ENCODE measurements at places on chromosomes 7 and 10.

DNA sequence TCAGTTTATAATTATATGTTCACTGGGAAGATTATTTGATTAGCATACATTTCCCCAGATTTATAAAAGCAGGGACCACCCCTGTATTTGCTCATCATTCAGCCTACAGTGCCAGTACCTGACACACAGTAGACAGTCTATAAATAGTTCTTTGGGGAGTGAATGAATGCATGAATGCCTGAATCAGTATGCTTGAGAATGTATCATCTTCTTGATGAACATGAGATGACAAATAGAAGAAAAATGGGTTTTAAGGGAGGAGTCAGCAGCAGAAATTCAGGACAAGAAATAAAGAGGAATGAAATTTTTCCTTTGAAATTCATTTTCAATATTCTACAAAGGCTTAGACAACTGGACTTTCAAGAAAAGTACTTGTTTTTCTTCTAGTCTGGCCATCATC, 295.8 kb upstream of the LRRTM3 start:
- no peak for DNase-seq

GRCh38 chr10:120824881-120825309, 26.3 kb upstream of the WDR11 start:
- DNase-seq: no peak

- peak; percentile 51 for DNase-seq
These were observed 529 bp downstream of the HPS1 start for GRCh38 chr10:98446151-98446660.

DNA sequence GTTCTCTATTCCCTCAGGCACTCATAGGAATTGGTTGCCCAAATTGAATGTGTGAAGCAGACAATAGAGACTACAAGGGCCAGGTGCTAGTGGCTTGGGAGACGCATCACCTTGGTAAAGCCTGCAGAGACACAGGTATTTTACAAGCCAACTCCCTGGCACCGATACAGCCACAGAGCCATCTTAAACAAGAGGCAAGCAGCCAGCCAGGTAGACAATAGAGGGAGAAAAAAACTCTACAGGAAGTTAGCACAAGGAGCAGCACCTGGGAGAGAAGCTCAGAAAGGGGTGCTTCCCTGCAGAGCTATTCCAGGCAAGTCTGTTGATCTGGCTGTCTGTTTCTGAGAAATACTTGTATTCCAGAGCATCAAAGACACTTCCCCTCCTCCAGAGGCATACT, 43.0 kb upstream of the CDK1 start:
- no peak for DNase-seq

DNA sequence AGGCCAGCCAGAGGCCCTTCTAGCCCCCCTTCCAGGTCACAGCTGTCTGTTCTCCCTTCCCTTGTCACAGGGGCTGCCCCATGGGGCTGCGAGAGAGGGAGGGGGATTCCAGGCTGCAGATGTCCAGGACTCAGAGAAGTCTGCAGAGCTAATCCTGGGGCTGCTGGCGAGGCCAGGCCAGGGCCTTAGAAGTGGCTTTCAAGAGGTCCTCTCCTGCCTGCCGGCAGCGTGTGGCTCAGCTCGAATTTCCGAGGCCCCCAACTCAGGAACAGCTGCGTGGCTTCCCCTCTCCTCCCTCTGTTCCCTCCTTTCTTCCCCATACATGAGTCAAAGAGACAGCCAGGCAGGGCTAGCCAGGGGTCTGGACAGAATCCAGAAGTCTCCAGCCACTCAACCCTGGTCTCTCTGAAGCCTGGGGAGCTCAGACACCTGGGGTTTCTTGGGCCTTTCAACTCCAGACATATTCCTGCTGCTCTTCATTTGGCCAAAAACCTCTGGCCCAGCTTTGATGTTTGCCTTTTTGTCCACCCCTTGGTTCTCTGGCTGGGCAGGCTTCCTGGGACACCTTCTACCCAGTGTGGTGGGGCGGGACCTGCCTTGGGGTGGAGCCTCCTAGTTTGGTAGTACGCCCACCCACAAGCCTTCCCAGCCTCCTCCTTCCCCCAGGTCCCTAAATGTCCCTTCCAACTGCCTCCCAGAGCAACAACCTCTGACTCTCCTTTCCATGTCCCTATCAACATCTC, 21.8 kb upstream of the EIF5AL1 start:
- DNase-seq: no peak

DNA sequence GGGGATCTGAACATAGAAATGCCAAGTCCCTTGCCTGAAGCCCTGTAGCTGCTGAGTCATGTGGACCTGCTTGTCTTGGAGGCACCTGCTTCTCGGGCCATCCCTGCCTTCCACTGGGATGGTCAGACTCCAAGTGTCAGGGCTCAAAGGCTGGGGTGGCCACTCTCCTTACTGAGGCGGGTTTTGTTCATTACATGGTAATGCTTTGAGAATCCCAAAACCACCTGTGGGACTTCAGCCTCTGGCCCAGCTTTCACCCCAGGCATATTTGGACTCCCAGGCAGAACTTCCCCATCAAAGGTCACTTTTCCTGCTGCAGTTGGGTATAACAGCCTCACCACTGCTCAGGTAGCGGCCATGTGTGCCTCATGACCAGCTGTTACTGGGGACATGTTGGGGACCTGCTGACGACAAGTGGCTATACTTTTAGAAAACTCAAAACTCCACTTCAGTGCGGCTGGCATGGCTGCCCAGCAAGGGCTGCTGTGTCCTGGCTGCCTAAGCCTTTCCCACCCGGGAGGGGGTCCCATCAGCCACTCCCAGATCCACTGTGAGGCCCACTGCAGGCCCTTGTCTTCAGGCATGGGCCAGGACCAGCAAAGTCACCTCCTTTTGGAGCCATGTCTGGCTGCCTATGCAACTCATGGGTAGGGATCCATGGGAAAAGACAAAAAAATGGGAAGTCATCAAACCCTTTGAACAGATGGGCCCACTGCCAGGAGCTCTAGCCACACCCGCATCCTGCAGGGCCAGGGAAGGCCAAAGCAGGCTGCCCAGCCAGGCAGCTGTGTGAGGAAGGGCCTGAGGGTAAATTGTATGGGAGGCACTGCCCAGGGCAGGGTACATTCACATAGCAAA, 96.7 kb downstream of the ARHGAP22 start:
- no peak for DNase-seq

GRCh38 chr10:64033711-64034110, 512.5 kb downstream of the REEP3 start:
- no peak for DNase-seq

- no peak for DNase-seq
These were observed 1025.8 kb upstream of the LRRN3 start for GRCh38 chr7:110065121-110065520.

Data from activated naive CD4-positive, alpha-beta T cell treated with anti-CD3 and anti-CD28 coated beads, Interleukin-2, amount 50 U/mL, for 72 hours (primary cell).